Stimulated activated naive B cell treated with anti-CD40 and anti-IgM and Interleukin-4, amounts not matched to agents 10 μg/mL and 1 μg/mL and 100 μg/mL, for 72 hours (primary cell): ENCODE measurements at places on chromosomes 5 and 9.

- no peak for DNase-seq
Measured at GRCh38 chr9:36798350-36799065, 225.8 kb downstream of the MELK start.

DNA sequence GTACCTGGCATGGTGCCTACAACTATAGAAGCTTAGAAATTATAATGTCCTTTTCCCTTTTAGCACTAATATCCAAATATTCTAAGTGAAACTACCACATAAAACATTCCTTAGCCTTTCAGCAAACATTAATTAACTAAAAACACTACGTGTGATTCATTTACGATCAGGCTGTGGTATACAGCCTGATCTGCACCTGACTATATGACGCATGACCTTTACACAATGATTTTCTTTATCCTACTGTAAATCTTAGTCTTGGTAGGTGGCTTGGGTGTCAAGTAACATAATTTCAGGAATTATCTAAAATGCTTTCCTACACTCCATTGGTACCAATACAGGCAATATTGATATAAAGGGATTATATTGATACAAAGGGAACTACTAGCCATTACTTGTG, 686.7 kb downstream of the DTWD2 start:
- DNase-seq, result no peak

DNA sequence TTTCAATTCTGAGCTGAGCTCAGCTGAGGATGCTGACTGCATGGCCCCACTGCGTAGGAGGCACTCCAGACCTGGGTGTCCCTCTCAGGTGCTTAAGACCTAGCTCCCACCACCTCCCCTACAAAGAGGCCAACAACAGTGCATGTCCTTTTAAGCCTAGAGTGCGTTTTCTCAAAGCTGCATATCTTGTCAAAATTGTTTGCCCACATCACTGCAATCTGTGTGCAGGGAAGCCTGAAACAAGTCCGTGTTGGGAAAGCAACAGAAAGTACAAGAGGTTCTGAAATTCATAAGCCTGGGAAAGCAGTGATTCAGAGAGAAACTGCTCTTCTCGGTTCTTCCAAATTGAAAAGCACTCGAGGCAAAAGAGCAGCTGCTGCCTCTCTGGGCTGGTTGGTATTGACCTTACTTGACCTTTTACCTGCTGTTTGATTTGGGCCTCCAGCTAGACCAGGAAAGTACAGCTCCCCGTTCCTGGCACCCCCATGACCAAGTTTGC, 238.4 kb downstream of the NR2F1-AS1 start:
- no peak for DNase-seq

DNA sequence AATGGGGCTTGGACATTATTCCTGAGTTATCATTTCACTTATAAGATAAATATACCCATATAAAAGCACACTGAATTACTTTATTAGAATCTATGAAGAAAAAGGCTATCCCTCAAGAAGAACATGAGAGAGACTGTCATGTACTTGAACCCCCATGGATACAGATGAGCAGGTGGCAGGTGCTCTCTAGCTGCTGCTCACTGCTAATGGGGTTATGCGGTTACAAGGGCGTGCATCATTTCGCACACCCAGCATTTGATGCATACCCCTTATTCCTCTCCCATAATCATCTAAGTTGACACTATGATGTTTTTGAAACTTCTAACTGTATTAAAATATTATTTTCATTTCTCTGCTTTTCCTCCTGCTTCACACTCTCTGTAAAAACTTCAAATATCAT, 16.4 kb downstream of the ITK start:
- no peak for DNase-seq

- peak; percentile 27 for DNase-seq
Measured at GRCh38 chr9:110183208-110184145, 24.5 kb downstream of the C9orf152 start.

GRCh38 chr9:115883467-115884329, 269.9 kb upstream of the PAPPA start:
- DNase-seq, result no peak

- DNase-seq, result no peak
Measured at GRCh38 chr9:81266086-81266485, 423.3 kb downstream of the TLE1 start.

- no peak for DNase-seq
Measured at GRCh38 chr9:21102305-21102704, 24.6 kb upstream of the IFNB1 start.

DNA sequence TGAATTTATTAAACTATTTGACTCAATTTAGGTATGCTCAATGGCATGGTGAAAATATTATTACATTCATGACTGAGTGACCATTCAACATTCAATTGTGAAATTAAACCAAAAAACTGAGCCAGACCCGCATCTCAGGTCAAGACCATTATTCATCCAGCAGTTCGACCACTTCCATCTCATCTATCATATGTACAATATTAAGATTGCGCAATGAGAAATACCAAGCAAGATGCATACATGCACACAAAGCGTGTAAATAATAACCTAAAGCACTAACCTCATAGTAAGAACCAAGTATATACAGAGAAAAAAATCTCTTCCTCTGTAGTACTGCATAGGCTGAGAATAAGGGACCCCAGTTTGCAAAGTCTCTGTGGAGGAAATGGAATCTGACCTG, 310.2 kb downstream of the ADGRV1 start:
- DNase-seq, result no peak

DNA sequence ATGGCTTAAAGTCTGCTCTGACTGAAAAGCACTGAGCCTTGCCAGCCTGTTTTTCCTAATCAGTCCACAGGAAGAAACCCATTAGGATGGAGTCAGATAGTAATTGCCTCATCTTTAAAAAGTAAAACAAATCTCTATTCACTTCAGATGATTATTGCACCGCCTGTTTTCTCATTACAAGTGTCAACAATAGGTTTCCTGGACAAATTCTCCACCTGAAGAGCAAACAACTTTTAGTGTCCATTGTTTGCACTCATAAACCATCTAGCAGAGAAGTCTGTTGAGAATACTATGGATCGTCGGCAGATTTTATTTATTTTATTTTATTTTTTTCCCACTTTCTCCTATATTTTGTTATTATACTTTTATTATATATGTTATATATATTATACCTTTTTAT, 20.3 kb downstream of the C5orf63 start:
- DNase-seq, result no peak

DNA sequence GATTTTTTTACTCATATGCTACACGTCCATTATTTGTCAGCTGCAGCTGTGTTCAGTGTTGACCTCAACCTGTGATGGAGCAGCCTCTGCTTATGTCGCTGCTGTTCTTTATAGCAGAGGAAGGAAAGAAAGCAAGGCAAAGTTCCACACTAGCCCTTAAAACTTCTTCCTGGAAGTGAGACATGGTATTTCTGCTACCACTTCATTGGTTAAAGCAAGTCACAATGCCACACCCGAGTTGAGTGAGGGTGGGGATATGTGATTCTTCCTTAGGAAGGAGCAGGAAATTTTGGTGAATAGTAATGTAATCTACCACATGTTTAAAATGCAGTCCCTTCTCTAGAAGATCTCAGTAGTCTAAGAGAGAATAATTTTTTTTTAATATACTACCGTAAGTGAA, 224.8 kb upstream of the DMRT1 start:
- DNase-seq, result no peak

- DNase-seq, result peak; percentile 70
Measured at GRCh38 chr9:133792721-133793470, 54.7 kb upstream of the SARDH start.

DNA sequence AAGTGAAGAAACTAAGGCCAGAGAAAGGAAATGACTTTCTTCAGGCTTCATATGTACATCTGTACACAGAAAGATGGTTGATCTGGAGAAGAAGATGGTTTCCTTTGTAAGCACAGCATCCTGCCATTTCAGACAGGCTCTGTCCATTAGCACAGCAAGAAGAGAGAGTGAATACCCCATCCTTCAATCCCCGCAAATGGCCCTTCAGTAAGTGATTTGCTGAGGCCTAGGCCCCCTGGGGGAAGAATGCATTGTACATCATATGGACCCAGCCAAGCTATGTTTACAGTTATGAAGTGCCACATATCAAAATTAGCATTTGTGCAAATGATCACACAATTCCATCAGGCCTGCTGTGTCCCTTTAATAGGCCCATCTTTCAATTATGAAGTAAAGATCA, 657.4 kb downstream of the BRINP1 start:
- DNase-seq, result no peak

GRCh38 chr5:133159543-133159942, 107.7 kb downstream of the HSPA4 start:
- DNase-seq, result no peak

DNA sequence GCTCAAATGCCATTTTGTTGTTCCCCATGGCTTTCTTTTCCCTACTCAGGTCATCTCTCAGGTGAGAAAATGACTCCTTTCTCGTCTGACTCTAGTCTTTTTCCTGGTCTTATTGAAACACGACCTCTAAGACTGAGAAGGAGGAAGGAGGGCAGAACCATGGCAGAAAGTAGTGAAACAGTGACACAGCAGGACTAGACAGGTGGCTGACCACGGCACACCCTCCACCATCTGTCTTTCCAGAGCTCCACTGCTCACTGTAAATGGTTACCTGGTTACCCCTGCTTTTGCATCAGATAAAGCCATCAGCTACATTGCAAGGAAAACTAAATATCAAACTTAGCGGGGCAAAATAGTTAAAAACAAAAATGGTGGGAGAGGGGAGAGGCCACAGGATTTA, 30.9 kb downstream of the NR4A3 start:
- DNase-seq, result no peak

GRCh38 chr5:61525512-61526206, 193.6 kb downstream of the ZSWIM6 start:
- no peak for DNase-seq

DNA sequence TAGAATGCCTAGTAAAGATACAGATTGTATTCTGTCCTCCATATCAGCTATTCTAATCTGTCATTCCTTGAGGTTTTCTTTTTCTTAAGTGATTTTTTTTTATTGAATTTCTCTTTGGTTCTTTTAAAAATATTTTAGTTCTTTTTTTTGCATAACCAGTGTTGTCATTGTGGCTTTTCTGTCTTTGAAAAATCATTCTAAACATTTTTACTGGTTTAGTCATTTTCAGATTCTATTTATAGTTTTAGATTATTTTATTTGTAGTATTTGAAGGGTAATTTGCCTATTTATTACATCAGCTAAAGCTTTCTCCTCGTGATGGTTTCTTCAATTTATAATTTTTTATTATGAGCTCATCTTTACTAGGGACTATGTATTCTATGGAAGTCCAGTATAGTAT, 78.1 kb downstream of the NDUFAF2 start:
- no peak for DNase-seq

GRCh38 chr9:23493219-23493618, 332.8 kb downstream of the ELAVL2 start:
- no peak for DNase-seq

DNA sequence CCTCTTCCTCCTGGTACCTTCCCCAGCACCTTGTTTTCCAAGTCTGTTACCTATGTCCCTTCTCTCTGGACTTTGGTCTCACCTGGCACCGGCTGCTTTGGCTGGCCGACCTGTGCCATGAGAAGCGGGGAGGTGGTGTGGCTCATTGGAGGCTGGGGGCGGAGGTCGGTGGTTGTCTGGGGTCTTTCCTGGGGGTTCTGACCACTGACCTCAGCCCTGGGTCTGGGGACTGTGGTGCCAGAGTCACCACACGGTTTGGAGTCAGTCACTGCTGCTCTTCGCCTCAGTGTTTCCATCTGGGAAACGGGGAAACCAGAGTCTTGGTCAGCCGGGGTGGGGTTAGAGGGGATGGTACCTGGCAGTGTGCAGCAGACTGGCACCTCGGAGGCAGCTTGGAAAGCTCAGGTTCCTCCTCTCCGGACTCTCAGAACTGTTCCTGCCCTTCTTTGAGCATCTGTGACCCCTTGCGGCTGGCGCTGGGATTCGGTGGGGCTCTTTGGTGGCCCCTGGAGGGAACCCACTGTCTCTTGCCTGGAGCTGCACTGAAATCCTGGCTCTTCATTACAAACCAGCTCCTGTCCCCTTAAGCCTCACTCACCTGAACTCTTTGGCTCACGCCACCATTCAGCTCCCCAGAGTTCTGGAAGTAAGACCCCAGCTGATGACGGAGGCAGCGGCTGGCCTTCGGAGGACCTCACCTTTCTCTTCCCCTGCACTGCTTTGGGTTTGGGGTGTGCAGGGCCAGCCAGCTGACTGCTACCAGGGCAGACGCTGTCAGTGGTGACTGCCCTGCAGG, 4.1 kb upstream of the RXRA start:
- DNase-seq, result no peak

- no peak for DNase-seq
Measured at GRCh38 chr5:37206736-37207135, 42.4 kb downstream of the CPLANE1 start.

- no peak for DNase-seq
Measured at GRCh38 chr9:34996905-34997279, 7.3 kb downstream of the DNAJB5 start.

GRCh38 chr9:133774799-133775198, 36.6 kb upstream of the SARDH start:
- no peak for DNase-seq

DNA sequence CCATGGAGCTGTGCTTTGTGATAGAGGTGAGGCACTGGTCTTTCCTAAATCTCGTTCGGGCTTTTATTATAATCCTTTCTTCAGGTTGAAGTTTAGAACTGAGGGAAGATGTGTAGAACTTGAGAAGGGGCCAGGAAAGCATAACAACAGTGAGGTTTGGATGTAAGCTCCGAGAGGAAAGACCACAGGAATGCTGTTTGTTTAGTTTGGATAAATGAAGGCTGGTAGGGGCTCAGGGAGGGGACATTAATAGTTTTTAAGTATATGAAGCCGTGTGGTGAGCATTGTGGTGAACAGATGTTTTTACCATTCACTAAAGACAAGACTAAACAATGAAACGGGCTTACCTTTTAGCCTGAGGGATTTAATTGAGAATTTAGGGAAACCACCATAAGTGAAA, 130.8 kb downstream of the ARHGAP26 start:
- DNase-seq, result no peak

- DNase-seq, result no peak
Measured at GRCh38 chr9:85041466-85042137, 372.1 kb downstream of the NTRK2 start.

- DNase-seq, result no peak
Measured at GRCh38 chr9:7403839-7404487, 395.6 kb downstream of the DMAC1 start.

- DNase-seq, result no peak
Measured at GRCh38 chr9:38527503-38527902, 92.9 kb downstream of the ANKRD18A start.
